ENCODE measurements at places on chromosomes 4 and X.

- DNase-seq: no peak
Observed at GRCh38 chrX:129557844-129558480, 17.9 kb downstream of the OCRL start.

DNA sequence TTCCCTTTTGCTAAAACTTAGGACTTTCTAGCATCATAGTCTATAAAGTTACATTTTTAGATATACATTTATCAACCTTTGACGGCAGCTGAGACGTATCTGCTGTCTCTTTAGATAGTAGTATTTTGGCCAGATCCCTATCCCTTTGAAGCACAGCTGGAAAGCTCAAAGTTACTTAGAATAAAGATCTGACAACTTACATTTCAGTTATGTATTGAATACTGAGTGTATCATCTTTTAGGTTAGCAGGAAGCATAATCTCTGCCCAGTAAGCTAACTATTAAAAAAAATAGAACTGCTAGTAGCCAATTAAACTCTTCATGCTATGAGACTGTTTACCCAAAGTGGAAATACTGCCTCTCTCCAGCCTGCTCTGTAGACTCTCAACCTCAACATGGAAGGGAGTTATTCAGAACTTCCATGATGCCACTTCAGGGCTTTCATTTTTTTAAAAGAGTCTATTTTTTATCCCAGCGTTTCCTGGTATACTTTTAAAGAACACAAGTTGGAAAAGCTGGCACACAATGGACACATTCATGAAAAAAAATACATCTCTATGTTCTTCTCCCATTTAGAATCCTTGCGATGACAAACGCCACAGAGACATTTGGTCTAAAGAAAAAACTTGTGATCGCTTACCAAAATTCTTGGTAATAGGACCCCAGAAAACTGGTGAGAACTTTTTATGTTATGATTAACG lies 126.3 kb downstream of the PRSS12 start:
- DNase-seq: no peak

DNA sequence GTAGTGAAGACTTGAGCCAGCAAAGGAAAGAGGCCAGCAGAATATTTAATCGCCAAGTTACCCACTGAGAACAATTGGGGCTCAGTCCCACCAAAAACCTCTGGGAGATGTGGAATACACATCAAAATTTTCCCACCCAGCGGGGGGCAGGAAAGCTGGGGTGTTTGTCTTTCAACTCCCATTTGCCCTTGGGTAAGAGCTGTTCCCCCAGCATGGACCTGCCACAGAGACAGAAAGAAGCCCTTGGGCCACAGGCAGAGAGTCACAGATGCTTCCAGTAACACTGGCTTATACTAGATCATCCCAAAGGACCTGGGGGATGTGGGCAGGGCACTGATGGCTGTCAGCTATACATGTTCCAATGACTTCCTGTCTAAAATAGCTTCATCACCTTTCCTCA lies 18.9 kb upstream of the FBXW7 start:
- DNase-seq: no peak

- no peak for DNase-seq
Observed at GRCh38 chr4:65546882-65547416, 123.3 kb downstream of the EPHA5 start.

DNA sequence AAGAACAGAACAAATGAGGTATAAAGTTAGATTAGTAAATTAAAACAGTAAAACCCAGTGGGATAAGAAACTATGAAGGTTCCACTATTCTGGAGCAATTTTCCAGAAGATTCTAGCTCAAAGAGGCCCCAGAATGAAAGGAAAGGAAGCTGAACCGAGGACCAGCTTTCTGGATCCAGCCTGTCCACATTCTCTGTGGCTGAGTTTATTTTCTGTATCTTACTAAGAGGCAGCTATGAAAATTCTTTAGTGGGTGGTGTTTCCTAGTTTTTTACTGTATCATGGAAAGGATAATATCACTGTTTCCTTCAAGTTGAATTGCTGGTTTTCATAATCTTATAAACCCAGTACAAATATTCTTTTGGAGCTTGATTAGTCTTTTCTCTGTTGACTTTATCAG lies 11.8 kb downstream of the DAPP1 start:
- no peak for DNase-seq
